ENCODE measurements at places on chromosomes 2 and 18.

DNA sequence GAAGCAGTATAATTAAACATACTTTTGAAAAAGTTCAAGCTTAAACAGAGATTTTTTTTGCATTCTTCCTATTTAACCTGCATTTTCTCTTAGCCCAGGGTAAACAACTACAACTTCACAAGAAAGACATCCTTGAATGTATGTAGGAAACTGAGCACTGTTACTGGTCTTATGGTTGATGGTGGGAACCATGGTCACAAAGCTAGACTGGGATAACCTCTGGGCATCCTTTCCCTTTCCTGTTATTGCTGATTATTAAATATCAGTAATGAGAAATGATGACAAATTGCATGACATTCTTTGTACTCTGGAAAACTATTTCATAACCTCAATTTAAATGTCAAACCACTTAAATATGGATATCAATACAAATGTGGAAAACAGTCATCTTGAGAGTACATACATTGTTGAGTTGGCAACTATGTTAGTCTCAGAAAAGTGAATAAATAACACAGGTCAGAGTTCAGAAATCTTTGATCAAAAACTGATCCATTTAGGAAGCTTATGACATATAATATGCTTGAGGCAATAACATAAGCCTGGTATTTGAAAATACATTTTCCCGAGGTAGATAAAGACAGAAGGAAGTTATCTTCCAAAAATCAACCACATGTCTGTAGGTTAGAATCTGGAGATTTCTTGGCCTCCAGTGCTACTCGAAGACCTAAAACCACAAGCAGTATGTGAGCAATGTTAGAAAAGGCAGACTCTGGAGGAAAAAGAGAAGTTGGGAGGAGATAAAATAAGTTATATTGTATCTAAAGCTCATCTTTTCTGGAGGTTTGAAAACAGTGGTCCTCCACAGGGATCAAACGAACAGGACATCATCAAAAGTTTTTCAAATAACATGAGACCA is 65.2 kb upstream of the ST8SIA5 start:
- DNase-seq: no peak

- DNase-seq: no peak
Measured at GRCh38 chr2:167875529-167875928, 371.9 kb downstream of the STK39 start.

DNA sequence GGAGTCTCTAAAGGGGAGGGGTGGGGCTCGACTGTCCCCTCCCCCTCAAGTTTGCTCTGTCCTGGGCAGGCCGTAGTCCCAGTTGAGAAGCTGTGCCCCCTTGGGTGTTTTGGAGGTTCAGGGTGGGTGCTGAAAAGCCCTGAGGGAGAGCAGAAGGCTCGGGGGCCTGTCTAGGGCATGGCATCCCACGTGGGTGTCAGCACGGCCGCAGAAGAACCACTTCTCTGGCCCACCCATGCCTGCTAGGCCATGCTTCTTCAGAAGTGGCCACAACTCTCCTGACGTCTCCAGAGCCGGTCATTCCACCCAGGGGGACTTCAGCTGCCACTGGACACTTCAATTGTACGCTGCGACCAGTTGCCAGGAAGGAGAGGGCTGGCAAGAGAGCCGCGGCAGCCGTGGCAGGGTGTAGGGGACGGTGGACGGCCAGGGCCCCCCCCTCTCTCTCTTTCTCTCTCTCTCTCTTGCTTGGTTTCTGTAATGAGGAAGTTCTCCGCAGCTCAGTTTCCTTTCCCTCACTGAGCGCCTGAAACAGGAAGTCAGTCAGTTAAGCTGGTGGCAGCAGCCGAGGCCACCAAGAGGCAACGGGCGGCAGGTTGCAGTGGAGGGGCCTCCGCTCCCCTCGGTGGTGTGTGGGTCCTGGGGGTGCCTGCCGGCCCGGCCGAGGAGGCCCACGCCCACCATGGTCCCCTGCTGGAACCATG is at the start of gene INPP5D:
Gene INPP5D (plus strand): TSS at position 546 of the 704 bp plus-strand sequence. CDS start 137 bp downstream, at position 683.
- DNase-seq: no peak

DNA sequence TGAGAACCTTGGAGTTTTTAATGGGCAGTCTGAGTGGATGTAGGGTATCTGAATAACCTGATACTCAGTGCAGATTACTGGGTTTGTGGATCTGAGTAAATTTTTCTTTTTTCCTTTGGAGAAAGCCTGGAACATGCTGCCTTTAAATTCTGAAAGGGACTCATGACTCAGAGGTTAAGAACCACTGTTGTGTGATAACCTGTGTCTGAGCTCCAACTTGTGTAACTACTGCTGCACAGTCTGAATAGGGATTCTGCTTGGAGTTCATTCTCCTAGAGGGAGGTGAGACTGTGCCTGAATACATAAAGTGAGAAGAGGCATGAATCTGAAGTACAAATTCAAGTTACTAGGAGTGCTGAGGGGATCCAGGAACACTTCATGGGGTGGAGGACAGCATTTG is 36.2 kb downstream of the KDM3A start:
- no peak for DNase-seq

- DNase-seq: peak; percentile 74
Measured at GRCh38 chr2:8197101-8197500, 484.8 kb upstream of the ID2 start.

Data from fibroblast of lung (primary cell).